ENCODE measurements at places on chromosomes 11 and 22.

DNA sequence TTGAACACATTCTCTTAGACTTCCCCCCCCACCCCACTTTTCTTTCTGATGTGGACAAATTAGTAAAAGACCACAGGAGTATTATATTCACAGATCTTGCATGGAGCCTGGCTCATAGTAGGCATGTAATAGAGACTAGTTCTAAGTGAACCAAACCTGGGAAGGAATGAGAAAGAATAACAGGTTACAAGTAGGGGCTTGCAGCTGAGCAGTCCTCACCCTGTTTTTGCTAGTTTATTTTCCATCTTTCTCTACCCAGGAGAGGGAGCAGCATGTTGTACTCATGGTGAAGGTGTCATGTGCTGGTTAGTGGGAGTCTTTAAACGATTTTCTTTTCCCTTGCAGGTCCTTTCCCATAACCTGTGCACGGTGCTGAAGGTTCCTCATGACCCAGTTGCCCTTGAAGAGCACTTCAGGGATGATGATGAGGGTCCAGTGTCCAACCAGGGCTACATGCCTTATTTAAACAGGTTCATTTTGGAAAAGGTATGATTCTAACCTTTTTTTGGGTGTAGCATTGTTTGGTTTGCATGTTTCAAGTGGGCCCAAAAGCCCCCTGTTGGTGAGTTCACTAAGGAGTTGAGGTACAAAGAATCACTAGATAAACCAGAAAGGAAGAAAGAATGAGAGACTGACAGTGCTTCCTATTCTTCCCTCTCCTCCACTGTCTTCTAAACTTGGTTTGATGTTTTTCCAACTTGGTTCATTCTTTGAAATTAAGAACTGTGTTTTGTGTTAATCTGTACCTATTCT lies 30.1 kb downstream of the SWAP70 start:
- H3K36me3 ChIP-seq, result no peaks in the 10 kb centered on the region
- H3K4me1 ChIP-seq, result no peaks in the 10 kb centered on the region
- H3K27me3 ChIP-seq, result no peaks in the 10 kb centered on the region
- no peak overlapping the region for H3K4me3 ChIP-seq

DNA sequence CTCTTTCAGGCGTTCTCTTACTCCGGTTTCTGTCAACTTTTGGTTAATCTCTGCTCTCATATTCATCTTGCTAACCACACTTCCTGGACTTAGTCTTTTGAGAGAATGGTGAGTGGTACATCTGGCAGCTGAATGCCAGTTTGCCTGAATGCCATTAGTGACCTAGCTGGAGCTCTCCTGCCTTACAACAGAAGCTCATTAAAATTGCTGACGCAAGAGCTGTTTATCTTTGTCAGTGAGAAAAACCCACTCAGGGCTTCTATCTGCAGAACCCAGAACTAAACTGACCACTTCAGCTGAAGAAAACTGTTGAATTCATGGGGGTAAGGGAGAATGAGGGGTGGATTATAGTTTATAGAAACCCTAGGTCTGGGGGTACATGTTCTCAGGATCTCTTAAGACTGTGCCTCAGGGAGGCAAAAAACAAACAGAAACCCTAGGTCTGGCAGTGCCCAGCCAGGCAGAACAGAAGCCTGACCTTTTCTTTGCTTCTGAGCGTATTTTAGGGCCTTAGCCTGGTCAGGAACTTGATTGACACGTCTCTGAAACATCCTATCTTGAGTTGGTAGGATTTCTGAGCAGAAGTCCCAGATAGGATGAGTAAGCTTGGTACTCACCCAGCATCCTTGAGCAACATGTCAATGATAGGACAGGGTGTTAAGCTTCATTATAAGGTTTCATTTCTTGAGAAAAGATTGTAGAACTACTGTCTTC lies 52.8 kb upstream of the YWHAH start:
- no peak overlapping the region for H3K4me3 ChIP-seq
- peaks cover 9% of the 10 kb centered on the region for H3K36me3 ChIP-seq
- H3K27ac ChIP-seq, result no peak overlapping the region
- no peak for DNase-seq
- H3K4me1 ChIP-seq, result no peaks in the 10 kb centered on the region

DNA sequence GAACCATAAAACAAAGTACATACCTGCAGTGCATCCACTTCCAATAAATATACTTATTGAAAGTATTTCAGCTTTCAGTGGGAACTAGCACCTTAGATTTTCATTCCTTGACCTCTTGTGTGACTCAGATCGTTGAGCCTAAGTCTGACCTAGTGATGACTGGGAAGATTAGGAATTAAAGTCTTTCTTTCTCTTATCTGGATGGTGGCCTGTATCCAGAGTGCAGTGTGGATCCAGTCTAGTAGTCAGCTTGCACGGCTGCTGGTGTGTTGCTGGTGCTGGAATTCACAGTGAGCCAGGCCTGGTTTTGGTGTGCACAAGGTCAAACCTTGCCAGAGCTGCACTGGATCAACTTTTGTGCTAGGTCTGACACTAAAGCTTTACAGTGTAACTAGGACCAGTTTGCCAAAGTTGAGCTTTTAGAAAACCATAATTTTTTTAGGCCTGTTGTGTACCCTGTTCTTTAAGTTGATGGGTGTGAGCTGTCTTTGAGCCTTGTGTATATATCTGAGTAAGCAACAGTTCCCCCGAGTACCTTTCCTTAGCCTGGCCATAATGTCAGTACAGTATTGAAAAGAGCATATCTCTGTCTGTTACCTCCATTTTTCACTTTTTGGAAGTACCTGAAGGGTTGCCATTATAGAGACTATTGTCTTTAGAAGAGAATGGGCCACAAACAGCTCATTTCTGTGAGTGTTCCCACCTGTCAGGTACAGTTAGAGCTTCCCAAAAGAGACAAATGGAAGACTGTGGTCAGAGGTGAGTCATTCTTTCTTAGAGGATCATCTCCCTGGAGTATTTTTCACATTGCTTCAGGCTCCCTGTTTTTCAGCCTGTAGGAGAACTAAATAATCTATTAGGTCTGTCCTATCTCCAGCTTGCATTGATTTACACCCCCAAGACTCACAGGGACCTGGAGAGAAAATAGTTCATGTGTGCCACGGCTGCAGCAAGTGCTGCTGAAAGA lies 89.8 kb downstream of the ALX4 start:
- no peaks in the 10 kb centered on the region for H3K36me3 ChIP-seq
- DNase-seq, result no peak
- H3K27ac ChIP-seq, result no peak overlapping the region
- H3K4me1 ChIP-seq, result no peaks in the 10 kb centered on the region
- no peak overlapping the region for H3K4me3 ChIP-seq

- no peak overlapping the region for H3K4me3 ChIP-seq
- no peak for DNase-seq
- H3K27ac ChIP-seq, result no peak overlapping the region
- H3K27me3 ChIP-seq, result peaks cover 3% of the 10 kb centered on the region
- H3K4me1 ChIP-seq, result no peaks in the 10 kb centered on the region
- H3K36me3 ChIP-seq, result no peaks in the 10 kb centered on the region
Observed at GRCh38 chr11:65744026-65744698, 23.6 kb upstream of the RNASEH2C start.

DNA sequence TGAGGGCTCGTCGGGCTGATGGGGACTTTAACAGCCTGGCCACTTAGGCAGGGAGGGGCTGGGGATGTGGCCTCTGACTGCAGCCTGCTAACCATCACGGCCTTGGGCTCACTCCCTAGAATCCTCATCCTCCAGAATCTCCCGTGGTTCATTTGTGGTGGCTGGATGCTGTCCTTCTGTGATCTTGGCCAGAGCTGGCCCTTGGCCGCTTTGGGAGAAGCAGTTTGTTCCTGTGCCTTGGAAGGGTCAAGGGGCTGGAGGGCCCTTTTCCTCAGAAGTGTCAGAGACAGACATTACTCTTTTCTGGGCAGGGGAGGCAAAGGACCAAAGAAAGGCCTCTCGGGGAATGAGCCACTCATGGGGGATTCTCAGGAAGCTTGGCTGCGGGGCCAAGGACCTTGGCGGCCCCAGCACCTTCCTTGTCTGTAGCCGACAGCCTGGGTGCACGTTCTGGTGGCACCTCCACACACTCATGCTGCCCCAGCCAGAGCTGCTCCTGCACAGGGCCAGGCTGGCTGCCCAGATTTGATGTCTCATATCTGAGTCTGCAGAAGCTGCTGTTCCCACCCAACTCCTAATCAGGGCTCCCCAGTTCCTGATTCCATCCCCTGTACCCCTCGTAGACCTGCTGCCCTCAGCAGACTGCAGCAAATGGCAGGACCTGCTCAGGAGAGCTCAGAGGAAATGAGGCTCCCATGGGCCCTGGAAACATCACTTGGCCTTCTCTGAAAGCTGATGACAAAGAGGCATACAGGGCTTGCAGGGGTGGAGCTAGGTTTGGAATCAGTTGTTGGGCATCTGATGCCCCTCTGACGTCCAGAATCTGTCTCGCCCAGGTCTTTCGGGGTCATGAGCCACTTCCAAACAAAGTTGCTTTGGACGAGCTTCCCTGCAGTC lies 107.7 kb downstream of the CTTN start:
- DNase-seq, result no peak
- no peaks in the 10 kb centered on the region for H3K27me3 ChIP-seq
- H3K27ac ChIP-seq, result no peak overlapping the region
- no peak overlapping the region for H3K4me3 ChIP-seq

DNA sequence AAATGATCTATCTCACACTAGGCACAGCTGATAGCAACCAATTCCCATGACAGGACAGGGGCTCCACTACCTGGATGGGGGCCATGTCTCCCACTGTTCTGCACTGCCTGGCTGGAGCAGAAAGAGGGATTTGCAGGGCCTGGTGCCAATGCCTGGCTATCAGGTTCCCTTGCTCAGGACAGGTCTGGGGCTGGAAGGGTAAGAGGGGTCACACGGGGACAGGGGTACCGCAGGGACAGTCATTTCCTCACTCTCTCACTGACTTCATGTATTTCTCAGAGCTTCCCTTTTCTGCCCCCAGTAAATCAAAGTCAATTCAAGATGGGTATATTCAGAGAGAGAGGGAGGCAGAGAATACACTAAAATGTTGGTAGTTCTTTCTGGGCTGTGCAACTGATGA lies 119.1 kb upstream of the CSNK2A3 start:
- no peak overlapping the region for H3K4me3 ChIP-seq
- no peaks in the 10 kb centered on the region for H3K27me3 ChIP-seq
- H3K36me3 ChIP-seq, result no peaks in the 10 kb centered on the region
- no peaks in the 10 kb centered on the region for H3K4me1 ChIP-seq
- DNase-seq, result no peak

DNA sequence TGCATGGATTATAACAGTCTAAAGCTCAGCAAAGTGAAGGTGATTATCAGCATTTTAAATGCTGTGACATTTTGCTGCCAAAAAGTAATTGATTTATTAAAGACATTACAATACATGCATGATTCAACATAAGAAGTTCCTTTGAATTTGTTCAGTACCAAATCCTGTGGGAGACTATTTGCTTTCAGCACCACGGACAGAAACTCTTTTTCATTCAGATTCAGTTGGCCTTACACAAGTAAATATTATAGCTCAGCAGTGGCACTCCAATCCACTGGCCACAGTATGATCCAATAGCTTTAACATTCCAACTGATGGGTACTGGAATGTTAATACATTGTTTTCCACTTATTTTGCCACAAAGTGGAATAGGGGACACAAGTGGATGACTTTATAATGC lies 806.7 kb downstream of the NTM start:
- no peak overlapping the region for H3K4me3 ChIP-seq
- DNase-seq, result no peak
- H3K27me3 ChIP-seq, result no peaks in the 10 kb centered on the region

- no peak overlapping the region for H3K4me3 ChIP-seq
- H3K36me3 ChIP-seq, result no peaks in the 10 kb centered on the region
- no peaks in the 10 kb centered on the region for H3K4me1 ChIP-seq
- H3K27me3 ChIP-seq, result no peaks in the 10 kb centered on the region
- DNase-seq, result no peak
Observed at GRCh38 chr11:22460181-22460580, 122.0 kb downstream of the SLC17A6 start.

DNA sequence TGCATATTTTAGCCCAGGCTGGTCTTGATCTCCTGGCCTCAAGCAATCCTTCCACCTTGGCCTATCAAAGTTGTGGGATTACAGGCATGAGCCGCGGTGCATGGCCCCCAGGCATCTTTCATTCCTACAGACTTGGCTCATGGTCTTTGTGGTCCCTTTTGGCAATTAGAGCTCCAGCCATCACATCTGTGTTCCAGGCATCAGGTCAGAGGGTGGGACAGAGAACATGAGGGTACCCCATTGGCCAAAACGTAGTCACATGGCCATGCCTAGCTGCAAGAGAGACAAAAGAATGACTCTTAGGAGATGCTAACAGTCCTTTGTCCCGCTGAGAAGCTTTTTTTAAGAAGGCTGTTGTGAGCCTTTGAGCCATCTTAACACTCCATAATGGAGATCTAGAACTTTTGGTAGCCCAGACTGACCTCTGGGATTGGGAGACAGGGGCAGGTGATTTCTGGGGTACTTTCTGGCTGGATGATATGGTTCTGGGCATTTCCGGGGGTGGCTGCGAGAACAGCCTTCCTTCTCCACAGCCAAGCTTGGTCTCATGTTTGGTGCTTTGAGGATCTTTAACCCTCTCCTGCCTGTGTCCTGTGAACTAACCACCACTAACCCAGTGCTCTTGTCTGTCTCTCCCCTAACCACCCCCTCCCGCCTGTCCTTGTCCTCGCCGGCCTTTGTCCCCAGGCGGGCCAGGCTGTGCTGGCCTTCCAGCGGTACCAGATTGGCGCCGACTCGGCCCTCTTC lies 18.4 kb upstream of the TAB1 start:
- no peaks in the 10 kb centered on the region for H3K36me3 ChIP-seq
- no peak overlapping the region for H3K27ac ChIP-seq
- no peaks in the 10 kb centered on the region for H3K27me3 ChIP-seq
- no peak for DNase-seq
- no peaks in the 10 kb centered on the region for H3K4me1 ChIP-seq

DNA sequence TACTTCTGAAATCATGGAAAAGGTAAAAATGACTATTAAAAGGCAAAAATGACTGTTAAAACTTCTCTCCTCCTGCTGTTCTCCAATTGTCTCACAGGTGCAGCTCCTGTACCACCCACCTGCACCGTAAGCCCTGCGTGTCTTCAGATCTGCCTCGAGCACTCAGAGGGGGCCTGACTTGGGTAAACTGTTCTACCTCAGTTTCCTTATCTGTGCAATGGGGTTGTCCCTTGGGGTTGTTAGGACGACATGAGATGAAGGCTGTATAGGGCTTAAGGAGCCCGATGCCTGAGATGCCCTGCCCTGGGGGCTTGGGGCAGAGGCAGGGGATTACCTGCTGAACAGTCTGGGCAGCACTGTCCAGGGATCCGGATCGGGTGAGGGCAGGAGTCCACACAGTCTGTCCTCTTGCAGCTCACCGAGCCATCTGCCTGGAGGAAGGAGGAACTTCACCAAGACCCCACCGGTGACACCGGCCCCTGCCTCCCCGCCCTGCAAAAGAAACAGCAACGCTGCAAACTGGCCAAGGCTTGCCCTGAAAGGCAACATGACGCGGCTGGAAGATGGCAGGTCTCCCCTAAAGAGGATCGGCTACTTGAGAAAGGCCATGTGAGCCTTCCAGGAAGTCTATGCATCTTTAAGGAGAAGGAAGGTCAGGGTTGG lies 26.4 kb downstream of the VWCE start:
- H3K4me1 ChIP-seq, result no peaks in the 10 kb centered on the region
- no peak overlapping the region for H3K4me3 ChIP-seq
- no peaks in the 10 kb centered on the region for H3K27me3 ChIP-seq
- no peak overlapping the region for H3K27ac ChIP-seq
- DNase-seq, result no peak

GRCh38 chr11:12174128-12174476 lies 63.7 kb downstream of the MICAL2 start:
- H3K4me1 ChIP-seq, result no peaks in the 10 kb centered on the region
- H3K4me3 ChIP-seq, result no peak overlapping the region
- no peaks in the 10 kb centered on the region for H3K36me3 ChIP-seq
- no peak overlapping the region for H3K27ac ChIP-seq
